ENCODE measurements at places on chromosomes 3 and 15.

DNA sequence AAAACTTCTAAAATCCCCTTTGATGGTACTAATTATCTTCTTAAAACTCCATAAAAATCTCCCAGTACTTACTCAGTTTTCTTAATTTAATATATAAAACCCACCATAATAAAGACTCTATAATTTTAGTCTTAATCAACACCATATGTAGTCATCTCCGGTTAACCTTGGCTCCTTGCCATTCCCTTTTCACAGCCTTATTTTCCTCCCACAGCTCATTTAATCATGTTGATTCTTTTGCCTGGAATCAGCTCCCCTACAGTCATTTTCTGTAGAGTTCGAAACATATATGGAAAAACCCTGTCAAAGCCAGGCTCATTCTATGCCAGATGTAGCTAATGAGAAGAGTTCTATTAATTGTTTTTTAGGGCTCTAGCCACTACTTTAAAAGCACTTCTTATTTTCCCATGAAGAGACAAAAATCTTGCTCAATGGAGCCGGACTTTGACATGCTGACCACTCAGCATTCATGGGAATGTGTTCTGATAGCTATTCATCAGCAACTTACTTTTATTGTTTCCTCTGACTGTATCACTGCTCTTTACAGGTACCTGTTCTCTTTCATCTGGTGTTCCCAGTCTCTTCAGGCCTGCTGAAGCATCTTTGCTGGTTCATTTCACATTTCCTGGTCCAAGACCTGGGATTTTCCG lies 573.4 kb downstream of the NAALADL2 start:
- DNase-seq, result no peak

DNA sequence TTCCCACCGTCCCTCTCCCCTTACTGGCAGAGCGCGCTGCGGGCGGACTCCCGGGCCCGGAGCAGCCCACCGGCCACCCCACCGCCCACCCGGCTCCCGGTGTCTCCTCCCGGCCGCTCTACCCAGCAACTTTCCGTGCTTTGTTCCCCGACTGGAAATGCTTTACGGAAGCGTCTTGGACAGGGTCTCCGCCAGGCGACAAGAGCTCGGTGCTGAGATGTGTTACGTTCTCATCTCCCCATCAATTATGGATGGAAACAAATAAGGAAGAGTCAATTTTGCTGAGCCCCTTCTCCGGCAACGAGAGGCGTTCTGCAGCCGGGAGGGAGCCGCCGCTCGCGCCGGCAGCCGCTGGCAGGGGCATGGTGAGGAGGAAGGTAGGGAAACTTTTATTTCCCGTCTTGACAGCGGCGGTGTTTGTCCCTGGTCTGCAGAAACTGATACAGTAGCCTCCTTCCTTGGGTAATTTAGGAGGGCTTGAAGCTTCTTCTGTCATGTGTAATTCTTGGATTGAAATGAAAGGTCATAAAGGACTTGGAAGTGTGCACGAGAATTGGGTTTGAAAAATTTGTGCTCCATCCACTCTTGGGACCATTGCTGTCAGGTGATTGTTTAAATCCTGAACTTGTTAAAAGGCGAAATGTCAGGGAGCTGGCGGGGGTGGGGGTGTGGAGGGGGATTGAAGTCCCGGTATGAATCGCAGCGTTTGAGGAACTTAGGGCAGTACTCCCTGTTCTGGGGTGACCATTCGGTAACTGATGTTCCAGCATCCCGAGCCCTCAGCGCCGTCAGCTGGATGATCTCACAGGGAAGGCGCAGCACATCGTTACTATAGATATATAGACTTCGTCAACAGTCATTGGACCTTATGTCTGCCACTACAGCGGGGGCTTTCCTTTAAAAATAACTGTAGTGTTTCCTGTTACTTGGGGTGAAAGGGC lies 1.5 kb downstream of the SEMA6D start:
- no peak for DNase-seq

DNA sequence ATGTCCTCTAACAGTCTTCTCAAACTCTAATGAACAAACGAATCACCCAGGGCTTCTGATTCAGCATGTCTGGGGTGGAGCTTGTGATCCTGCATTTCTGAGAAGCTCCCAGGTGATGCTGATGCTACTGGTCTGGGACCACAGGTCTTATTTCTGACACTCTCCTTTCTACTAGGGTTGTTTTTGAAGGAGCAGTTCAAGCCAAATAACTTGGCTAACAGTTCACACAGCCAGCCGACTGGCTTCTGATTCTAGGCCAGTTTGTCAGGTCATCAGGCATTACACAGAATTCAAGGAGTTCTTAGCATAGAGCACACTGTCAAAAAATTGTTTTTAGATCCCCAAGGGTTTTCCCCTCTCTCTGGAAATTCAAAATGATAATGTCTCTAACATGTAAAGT lies 100.7 kb downstream of the TIGIT start:
- DNase-seq, result no peak

GRCh38 chr15:99574048-99574447 lies 8.3 kb downstream of the MEF2A start:
- DNase-seq, result no peak

GRCh38 chr3:4595710-4596113 lies 102.6 kb downstream of the ITPR1 start:
- no peak for DNase-seq

DNA sequence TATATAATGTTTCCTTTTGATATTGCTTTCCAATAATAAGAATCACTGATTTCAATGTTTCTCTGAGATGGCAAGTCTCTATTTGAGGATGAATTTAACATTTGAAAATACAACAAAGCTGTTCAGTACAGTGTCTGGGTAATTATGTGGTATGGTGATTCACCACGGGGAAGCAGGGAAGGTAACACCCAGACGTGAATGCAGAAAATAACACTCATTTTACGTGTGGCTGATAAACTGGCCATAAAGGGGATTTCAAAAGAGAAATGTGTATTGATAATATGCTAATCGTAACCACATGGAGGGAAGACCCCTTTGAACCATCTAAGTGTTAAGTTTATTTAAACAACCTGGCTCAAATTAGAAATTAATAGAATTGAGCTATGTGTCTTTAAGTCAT lies 344.6 kb downstream of the GRM7 start:
- no peak for DNase-seq

- DNase-seq, result no peak
Measured at GRCh38 chr15:60339236-60339635, 58.5 kb downstream of the ANXA2 start.

DNA sequence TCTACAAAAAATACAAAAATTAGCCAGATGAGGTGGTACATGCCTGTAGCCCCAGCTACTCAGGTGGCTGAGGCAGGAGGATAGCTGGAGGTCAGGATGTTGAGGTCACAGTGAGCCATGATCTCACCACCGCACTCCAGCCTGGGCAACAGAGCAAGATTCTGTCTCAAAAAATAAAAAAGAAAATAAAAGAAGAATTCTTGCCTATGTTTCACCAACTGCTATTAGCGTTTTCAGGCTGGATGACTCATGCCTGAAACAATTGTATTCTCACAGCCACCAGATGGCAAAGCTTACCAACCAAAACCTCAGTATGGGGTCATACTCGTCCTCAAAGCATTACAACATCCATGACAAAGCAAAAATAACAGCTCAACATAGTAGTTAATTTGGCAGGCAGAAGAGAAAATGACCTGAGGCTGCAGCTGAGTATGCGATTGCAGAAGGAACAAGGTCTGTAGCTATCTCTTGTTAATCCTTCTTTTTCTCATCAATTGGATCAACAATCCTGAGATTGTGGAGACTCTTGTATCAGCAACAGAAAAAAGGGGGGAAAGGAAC lies 52.2 kb downstream of the TP53BP1 start:
- no peak for DNase-seq

DNA sequence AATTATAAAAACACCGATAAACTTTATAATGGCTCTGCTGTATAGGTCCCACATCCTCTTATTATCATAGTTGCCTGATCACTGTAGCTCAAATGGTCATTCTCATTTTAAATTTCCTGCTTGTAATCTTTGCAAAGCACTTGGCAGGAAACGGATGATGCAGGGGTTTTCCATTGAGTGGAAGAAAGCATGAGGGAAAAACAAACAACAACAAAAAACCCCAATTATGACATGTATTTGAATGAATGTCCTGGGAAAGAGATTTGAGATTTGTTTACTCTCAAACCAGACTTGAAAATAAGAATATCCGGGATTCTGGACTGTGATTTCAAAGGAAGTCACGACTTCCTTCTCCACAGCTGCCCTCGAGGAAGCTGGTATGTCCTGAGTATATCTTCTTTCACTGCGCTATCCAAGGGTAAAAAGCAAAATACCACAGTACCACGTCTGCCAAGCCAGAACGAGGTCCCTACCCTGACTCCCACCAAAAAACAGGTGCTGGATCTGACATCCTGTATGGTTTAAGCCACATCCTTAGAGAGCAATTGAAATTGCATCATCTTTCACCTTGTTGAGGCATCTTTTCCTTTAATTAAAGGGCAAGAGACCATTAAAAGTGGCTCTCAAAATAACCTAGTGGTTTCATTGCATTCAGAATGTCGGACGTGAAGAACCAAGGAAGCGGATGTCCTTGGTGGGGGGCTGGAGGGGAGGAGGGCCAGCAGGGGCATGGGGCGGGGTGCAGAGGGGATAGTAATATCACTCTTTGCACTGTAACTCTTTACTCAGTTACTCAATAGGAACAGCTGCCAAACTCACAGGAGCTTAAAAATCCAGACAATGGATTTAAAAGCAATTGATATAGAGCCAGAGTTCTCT lies 13.5 kb upstream of the TIPIN start:
- no peak for DNase-seq

GRCh38 chr3:3919316-3919715 lies 120.1 kb downstream of the LRRN1 start:
- no peak for DNase-seq
